ENCODE measurements at places on chromosomes 12 and 14.

DNA sequence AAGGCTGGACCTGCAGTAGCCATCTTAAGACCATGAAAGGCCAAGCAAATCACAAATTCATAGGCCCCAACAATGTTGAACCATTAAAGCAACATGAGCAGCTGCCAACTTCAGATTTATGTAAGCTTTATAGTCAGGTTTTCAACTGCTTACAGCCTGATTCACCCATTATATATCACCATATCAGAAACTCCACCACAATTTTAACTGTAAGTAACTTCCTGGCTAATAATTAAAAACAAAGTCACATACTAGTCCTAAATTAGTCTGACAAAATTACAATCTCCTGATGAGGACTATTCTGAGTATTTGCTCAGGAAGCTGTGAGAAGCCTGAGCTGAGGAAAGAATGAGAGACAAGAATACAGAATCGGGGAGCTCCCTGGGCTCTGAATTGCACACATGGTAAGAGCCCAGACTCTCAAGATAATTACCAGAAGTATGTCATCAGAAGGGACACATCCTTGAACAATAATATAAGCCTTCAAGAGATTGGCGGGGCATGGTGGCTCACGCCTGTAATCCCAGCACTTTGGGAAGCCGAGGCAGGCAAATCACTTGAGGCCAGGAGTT, 55.1 kb downstream of the NUMB start:
- DNase-seq = no peak
- peaks cover 7% of the 10 kb centered on the region for H3K36me3 ChIP-seq
- no peaks in the 10 kb centered on the region for H3K4me1 ChIP-seq
- H3K27me3 ChIP-seq = no peaks in the 10 kb centered on the region
- no peak overlapping the region for H3K27ac ChIP-seq

DNA sequence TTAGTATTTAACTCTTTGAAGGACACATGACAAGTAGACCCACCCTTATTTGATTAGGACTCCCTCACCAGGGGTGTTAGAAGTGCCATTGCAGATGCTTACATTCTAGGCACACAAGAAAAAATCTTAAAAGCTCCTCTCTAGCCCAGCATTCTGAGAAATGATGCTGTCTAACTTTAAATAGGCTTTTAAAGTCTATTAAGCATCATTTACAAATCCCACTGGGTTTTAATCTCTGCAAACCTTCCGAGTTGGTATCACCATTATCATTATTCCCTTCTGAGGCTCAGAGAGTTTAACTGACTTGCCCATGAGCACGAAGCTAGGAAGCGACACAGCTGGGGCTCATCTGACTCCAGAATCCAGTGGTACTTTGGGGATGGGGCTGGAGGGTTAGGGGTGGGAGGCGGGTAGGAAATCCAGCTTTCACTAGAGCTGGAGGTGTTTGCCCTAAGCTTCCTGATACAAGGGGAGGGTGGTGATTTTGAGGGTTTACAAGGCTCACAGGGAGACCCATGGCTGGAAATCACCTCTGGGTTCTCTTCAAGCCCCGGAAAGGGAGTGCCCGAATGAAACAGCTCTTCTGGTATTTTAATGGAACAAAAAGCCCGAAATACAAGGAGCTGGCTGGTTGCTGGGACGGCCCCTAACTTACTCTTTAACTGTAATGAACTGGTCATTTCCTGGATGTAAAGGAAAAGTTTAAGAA, 109.2 kb upstream of the FUT8 start:
- H3K36me3 ChIP-seq = no peaks in the 10 kb centered on the region
- H3K4me1 ChIP-seq = no peaks in the 10 kb centered on the region
- H3K4me3 ChIP-seq = no peak overlapping the region
- H3K27ac ChIP-seq = no peak overlapping the region
- no peaks in the 10 kb centered on the region for H3K27me3 ChIP-seq

GRCh38 chr12:104048811-104049210, 1.2 kb downstream of the GLT8D2 start:
- no peaks in the 10 kb centered on the region for H3K36me3 ChIP-seq
- peaks cover 36% of the 10 kb centered on the region for H3K27me3 ChIP-seq
- no peak overlapping the region for H3K27ac ChIP-seq
- DNase-seq = no peak

DNA sequence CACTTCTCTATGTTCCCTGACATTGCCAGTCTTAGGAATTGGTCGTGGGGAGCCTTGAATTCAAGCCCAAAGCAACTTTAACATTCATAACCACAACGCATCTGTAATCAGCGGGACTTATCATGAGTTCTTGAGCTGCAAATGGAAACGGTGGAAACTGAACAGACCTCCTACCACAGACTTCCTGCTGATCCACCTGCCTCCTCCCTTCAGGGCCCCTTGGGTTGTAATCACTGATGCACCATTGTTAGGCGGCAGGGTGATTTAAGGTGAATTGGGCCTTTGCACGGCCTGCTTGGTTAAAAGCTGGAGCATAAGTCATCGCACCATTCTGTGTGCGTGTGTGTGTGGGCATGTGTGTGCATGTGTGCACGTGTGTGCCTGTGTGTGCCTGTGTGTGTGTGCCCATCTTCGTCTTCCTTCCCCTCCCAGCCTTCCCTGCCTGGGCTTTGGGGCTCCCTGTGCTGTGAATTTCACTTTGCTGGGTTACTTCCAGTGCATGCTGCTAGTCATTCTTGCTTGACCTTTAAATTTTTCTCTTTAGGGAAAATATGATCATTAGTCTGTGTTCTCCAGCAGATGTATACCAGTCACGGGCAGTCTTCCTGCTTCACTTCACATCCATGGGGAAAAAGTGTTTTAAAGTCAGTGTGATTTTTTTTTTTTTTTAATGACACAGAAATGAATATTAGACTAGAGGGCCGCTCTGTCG, 29.1 kb downstream of the CHST11 start:
- H3K4me1 ChIP-seq = peaks cover 100% of the 10 kb centered on the region
- peaks cover 53% of the 10 kb centered on the region for H3K36me3 ChIP-seq
- peak overlapping the region; percentile 32 for H3K4me3 ChIP-seq
- DNase-seq = peak; percentile 91
- peak overlapping the region; percentile 88 for H3K27ac ChIP-seq

DNA sequence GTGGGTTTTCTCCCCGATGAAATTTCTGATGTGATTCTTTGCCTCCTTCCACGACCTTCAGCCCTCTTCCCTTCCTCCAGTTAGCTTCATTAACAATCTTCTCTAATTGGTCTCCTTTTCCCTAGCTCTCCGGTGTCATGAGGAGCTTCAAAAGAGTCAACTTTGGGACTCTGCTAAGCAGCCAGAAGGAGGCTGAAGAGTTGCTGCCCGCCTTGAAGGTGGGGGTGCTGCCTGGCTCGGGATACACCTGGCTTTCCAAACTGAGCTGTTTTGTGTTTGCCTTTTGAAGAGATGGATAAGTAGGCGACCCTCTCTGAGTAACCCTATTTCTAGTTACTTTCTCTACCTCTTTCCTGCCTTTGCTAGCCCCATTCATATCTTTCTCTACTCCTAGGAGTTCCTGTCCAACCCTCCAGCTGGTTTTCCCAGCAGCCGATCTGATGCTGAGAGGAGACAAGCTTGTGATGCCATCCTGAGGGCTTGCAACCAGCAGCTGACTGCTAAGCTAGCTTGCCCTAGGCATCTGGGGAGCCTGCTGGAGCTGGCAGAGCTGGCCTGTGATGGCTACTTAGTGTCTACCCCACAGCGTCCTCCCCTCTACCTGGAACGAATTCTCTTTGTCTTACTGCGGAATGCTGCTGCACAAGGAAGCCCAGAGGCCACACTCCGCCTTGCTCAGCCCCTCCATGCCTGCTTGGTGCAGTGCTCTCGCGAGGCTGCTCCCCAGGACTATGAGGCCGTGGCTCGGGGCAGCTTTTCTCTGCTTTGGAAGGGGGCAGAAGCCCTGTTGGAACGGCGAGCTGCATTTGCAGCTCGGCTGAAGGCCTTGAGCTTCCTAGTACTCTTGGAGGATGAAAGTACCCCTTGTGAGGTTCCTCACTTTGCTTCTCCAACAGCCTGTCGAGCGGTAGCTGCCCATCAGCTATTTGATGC, 797 bp downstream of the ESPL1 start:
- H3K27me3 ChIP-seq = no peaks in the 10 kb centered on the region
- H3K4me1 ChIP-seq = peaks cover 42% of the 10 kb centered on the region
- peak; percentile 19 for DNase-seq
- peak overlapping the region; percentile 93 for H3K27ac ChIP-seq

GRCh38 chr12:132271755-132272092, 57.7 kb downstream of the GALNT9 start:
- H3K4me3 ChIP-seq = no peak overlapping the region
- H3K27me3 ChIP-seq = no peaks in the 10 kb centered on the region
- H3K36me3 ChIP-seq = no peaks in the 10 kb centered on the region
- no peak overlapping the region for H3K27ac ChIP-seq
- DNase-seq = no peak

DNA sequence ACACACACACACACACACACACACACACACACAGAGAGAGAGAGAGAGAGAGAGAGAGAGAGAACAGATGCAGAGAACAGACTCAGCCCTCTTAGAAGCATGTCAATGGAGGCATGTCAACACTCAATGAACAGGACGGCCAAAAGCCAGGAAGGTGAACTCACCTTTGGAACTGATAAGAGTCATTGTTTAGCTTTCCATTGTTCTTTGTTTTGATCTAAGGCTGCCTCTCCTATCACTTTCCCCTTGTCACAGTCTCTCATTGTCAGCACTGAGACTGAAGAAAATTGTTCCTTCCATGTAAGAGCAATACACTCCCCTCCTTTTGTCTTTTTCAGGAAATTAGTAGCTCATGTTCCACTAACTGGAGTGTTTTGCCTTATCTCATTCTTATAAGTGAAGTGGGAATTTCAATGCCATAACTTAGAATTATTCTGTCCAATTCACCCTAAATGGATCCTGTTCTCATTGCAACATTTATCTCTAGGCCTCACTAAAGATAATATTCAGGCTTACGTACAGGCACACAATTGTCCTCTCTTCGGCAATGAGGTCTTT, 218.0 kb downstream of the DUSP6 start:
- peaks cover 4% of the 10 kb centered on the region for H3K4me1 ChIP-seq
- H3K4me3 ChIP-seq = no peak overlapping the region
- H3K27me3 ChIP-seq = no peaks in the 10 kb centered on the region
- no peak overlapping the region for H3K27ac ChIP-seq

DNA sequence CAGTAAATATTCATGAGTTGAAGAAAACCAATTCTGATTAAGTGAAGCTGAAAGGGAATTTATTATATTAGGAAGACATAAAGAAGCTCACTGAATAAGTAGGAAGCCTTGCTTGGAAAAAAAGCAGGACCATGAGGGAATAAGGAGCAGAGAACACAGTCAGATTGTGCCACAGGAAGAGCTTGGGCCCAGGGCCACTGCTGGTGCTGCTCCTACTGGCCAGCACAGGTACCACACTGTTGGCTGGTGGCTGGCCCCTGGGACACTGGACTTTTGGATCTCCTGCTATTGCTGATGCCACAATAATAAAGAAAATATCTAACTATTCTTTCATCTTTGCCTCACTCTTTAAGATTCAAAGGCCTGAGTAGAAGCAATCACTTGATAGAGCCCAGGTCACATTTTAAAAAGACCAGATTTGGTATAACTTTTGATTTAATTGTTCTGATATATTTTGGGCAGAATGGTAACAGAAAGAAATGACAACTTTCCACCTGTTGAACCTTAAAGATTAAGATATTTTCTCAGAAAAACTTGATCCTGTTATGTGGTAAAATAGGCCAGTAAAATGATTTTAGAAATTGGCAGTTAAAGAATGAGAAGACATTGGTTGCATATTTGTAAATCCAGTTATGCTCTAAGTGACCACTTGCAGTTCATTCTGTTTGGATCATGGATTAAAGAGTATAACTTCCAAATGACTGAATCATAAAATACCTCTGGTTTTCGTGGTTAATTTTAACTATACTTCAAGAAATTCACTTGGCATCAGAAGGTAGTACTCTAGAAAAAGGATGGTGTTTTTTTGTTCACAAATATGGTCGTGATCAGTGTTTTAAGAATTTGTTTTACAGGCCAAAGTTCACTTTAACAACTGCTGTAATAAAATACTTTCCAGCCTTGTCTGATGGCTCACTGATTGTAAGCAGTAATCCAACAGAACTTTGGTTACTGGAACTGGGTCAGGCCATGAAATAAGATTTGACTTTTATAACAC, 68.3 kb downstream of the DERA start:
- no peaks in the 10 kb centered on the region for H3K4me1 ChIP-seq
- H3K27ac ChIP-seq = no peak overlapping the region
- H3K36me3 ChIP-seq = peaks cover 23% of the 10 kb centered on the region

DNA sequence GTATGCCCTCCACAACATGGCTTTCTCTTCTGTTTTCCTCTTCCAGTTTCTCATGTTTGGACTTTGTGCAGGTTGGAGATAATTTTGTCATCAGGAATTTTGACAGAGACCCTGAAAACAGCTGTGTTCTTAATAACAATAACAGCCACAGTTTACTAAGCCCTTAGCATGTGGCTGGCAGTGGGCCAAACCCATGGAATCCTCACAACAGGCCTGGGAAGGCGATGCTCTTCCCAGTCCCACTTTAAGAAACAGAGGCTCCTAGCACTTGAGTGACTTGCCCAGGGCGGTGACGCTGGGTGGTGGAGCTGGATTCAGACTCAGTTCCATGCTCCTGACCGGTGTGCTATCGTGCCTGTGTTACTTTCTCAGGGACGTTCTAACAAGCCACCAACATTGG, 20.1 kb upstream of the PLEKHG3 start:
- H3K36me3 ChIP-seq = no peaks in the 10 kb centered on the region
- no peak overlapping the region for H3K27ac ChIP-seq
- no peaks in the 10 kb centered on the region for H3K4me1 ChIP-seq
- H3K27me3 ChIP-seq = peaks cover 5% of the 10 kb centered on the region

GRCh38 chr14:74619672-74620131, 7.7 kb upstream of the LTBP2 start:
- H3K4me3 ChIP-seq = no peak overlapping the region
- no peaks in the 10 kb centered on the region for H3K36me3 ChIP-seq
- no peak overlapping the region for H3K27ac ChIP-seq
- peaks cover 6% of the 10 kb centered on the region for H3K4me1 ChIP-seq
- no peak for DNase-seq

- no peak overlapping the region for H3K4me3 ChIP-seq
- H3K4me1 ChIP-seq = no peaks in the 10 kb centered on the region
- peaks cover 36% of the 10 kb centered on the region for H3K36me3 ChIP-seq
- H3K27ac ChIP-seq = no peak overlapping the region
- H3K27me3 ChIP-seq = no peaks in the 10 kb centered on the region
- DNase-seq = no peak
Measured at GRCh38 chr12:11667171-11667570, 17.7 kb downstream of the ETV6 start.

All from DND-41 (cell line).